ENCODE measurements at places on chromosomes 11 and 22. TPM values are rescaled to one million over a fixed set of nuclear protein-coding genes. Genes with fewer than 3 reads are reported as not detected.

GRCh38 chr11:65700399-65700798 lies 11.7 kb upstream of the KAT5 start:
- H3K27ac ChIP-seq = no peak overlapping the region
- H3K4me1 ChIP-seq = no peaks in the 10 kb centered on the region
- H3K27me3 ChIP-seq = peaks cover 16% of the 10 kb centered on the region

DNA sequence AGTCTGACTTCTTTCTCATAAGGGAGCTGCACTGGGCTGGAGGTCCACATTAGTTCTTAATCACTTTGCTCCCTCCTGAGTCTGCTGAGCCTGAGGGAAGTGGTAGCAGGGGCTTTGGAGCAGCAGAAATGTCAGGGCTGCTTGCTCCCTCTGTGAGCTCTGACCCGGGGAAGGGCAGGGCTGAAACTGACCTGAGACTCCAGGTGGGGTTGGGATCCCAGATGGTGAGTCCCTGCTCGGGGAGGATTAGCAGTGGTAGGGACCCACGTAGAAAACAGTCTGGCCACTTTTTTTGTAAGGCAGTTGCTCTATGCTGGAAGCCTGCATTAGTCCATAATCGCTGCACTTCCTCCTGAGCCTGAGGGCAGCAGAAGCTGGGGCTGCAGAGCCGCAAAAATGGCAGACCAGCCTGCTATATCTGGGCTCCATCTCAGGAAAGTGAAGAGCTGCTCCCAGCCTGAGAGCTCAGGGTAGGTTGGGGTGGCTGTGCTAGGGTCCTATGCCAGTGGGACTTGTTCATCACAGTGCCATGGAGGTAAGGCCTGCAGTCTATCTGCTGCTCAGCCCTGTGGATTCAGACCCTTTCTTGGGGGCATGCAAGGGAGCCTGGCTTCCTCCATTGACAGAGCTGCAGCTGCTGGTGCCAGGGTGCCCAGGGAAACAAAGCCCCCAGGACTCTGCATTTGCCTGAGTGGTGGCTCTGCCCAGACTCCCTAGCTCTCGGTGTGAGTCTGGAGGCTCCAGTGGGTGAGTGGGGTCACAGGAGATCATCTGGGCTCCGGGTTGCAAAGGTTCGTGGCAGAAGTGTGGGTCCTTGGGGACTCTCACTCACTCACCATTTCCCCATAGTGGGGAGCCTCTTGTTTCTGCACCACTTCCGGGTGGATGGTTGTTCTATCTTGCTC lies 854.3 kb downstream of the LUZP2 start:
- H3K27me3 ChIP-seq = no peaks in the 10 kb centered on the region
- H3K36me3 ChIP-seq = no peaks in the 10 kb centered on the region
- DNase-seq = no peak
- no peaks in the 10 kb centered on the region for H3K4me1 ChIP-seq

- no peaks in the 10 kb centered on the region for H3K4me1 ChIP-seq
- no peak overlapping the region for H3K4me3 ChIP-seq
- H3K27me3 ChIP-seq = no peaks in the 10 kb centered on the region
- DNase-seq = no peak
- H3K36me3 ChIP-seq = peaks cover 9% of the 10 kb centered on the region
These were observed 35.2 kb upstream of the SCUBE2 start for GRCh38 chr11:9126636-9127035.

DNA sequence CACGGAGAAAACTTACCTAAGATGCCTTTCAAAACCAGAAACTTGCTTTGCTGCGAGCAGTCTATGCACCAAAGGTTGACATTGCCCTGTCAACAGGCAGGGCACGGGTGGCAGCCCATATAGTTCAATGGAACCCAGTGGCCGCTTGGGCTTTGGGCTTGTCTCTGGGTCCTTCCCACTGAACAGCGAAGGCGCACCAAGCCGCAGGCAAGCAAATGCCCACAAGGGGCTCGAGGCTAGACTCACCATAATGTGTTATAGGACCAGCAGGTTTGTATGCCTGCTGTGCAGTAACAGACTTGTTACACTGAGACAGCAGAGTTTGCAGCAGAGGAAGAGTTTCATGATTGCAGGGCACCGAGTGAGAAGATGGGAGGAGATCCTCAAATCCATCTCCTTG lies 20.3 kb downstream of the CLDN5 start:
- no peaks in the 10 kb centered on the region for H3K27me3 ChIP-seq
- DNase-seq = peak; percentile 76
- H3K27ac ChIP-seq = no peak overlapping the region
- H3K36me3 ChIP-seq = peaks cover 10% of the 10 kb centered on the region
- no peak overlapping the region for H3K4me3 ChIP-seq
- no peaks in the 10 kb centered on the region for H3K4me1 ChIP-seq

Gene CARS1
- total RNA-seq = 48.0 TPM

Gene CCDC116
- total RNA-seq = 0.46 TPM

Gene OR52H1
- not detected for total RNA-seq

Gene ISX
- total RNA-seq = not detected

GRCh38 chr22:46047841-46048595 lies 71.1 kb upstream of the WNT7B start:
- peak; percentile 28 for DNase-seq
- H3K27me3 ChIP-seq = peaks cover 45% of the 10 kb centered on the region
- H3K27ac ChIP-seq = no peak overlapping the region
- H3K36me3 ChIP-seq = no peaks in the 10 kb centered on the region

DNA sequence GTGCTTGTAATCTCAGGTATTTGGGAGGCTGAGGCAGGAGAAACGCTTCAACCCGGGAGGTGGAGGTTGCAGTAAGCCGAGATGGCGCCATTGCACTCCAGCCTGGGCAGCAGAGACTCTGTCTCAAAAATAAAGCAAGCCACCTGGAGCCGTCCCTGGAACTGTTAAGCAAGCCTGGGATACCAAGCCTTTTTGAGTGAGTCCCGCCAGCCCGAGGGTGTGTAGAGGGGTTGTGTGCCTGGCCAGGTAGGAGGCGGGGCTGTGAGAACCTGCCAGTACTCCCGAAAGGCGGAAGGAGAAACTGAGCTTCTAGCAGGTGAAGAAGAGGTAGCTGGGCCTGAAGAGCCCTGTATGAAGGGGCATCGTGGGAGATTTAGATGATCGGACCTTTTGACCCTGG lies 52.4 kb downstream of the TRIOBP start:
- no peak overlapping the region for H3K4me3 ChIP-seq
- H3K36me3 ChIP-seq = peaks cover 6% of the 10 kb centered on the region
- H3K27ac ChIP-seq = no peak overlapping the region
- peaks cover 23% of the 10 kb centered on the region for H3K4me1 ChIP-seq

- DNase-seq = no peak
- no peak overlapping the region for H3K4me3 ChIP-seq
These were observed 15.4 kb downstream of the PPM1F start for GRCh38 chr22:21937041-21937820.

Gene PPP2R5B
- total RNA-seq = 2.7 TPM

DNA sequence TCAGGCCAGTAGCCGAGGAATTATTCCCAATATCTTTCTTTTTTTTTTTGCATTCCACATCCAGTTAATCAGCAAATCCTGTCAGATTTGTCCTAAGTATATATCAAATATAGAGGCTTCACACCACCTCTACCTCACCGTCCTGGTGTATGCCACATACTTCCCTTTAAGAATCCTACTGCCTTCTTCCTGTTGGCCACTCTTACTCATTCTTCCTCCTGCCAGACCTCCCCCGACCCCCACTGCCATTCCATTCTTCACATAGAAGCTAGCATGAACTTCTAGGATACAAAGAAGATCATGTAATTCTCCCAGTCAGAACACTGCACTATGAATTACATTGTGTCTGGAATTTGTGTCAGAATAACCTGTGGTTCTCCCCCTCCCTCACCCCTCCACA lies 89.5 kb downstream of the TRIM44 start:
- H3K27me3 ChIP-seq = no peaks in the 10 kb centered on the region
- H3K27ac ChIP-seq = no peak overlapping the region
- H3K4me3 ChIP-seq = no peak overlapping the region
- no peaks in the 10 kb centered on the region for H3K4me1 ChIP-seq
- DNase-seq = no peak
